Activated CD4-positive, alpha-beta T cell treated with anti-CD3 and anti-CD28 coated beads, Interleukin-2, amount 50 U/mL, for 24 hours (primary cell): ENCODE measurements at places on chromosomes 16 and 17.

DNA sequence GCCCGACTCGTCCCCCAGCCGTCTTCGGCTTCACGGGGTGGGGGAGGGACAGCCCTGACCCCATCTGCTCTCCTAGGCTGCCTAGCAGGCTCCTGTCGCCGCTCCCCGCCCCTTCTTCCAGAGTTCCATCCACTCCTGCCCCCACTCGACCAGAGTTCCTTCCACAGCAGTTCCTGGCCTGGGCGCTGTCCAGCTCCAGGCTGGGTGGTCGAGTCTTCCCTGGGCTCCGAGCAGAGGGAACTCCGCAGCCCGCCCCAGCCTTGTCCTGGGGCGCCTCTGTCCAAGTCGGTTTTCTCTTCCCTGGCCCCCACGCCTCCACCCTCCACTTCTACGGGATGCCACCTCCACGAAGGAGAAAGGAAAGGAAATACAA is 1.4 kb downstream of the PYY start:
- no peak for DNase-seq

- DNase-seq = no peak
Measured at GRCh38 chr16:81637336-81638235, 141.5 kb upstream of the PLCG2 start.

DNA sequence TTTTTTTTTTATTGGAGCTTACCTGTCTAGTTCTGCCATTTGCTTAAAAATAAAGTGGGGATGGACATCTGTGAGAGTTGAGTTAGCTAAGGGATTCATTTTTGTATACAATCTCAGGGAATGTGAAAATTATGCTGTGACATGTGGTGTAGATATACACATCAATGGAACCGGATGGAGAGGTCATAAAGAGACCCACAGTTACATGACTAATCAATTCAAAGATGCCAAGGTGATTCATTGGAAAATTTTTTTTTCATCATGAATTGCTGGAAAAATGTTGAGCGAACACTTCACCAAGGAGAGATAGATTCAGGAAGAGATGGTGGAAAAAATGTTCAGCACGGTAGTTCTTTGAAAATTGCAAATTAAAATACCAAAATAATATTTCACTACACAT is 605.4 kb upstream of the KIF2B start:
- no peak for DNase-seq

DNA sequence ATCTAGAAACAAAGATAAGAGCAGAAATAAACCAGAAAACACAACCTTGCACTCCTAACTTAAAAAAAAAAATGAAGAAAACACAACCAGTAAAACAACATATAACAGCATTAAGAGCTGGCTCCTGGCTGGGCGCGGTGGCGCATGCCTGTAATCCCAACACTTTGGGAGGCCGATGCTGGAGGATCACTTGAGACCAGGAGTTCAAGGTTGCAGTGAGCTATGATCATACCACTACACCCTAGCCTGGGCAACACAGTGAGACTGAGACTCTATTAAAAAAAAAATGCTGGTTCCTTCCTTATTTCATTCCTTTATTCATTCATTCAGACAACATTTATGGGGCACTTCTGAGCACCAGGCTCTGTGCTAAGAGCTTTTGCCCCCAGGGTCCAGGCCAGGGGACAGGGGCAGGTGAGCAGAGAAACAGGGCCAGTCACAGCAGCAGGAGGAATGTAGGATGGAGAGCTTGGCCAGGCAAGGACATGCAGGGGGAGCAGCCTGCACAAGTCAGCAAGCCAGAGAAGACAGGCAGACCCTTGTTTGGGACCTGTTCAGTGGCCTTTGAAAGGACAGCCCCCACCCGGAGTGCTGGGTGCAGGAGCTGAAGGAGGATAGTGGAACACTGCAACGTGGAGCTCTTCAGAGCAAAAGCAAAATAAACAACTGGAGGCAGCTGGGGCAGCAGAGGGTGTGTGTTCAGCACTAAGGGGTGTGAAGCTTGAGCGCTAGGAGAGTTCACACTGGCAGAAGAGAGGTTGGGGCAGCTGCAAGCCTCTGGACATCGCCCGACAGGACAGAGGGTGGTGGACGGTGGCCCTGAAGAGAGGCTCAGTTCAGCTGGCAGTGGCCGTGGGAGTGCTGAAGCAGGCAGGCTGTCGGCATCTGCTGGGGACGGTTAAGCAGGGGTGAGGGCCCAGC is 2.6 kb downstream of the STH start:
- DNase-seq = no peak

GRCh38 chr16:87201052-87201451 is 116.1 kb downstream of the C16orf95 start:
- no peak for DNase-seq

DNA sequence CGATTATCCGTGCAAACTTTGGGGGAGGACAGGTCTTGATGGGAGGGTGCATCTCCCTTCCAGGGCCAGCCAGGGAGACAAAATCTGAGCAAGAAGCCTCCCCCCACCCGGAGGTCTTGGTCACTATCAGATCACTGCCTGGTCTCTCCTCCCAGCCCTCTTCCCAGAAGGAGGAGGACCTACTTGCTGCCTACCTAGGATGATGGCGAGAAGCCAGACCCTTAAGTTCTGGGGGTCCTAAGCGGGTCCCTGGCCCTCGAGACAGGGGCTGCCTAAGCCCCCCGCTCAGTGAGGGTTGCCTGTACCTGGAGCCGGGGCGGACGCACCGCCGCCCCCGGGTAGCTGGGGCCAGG is 4.6 kb downstream of the TSPOAP1 start:
- DNase-seq = no peak

DNA sequence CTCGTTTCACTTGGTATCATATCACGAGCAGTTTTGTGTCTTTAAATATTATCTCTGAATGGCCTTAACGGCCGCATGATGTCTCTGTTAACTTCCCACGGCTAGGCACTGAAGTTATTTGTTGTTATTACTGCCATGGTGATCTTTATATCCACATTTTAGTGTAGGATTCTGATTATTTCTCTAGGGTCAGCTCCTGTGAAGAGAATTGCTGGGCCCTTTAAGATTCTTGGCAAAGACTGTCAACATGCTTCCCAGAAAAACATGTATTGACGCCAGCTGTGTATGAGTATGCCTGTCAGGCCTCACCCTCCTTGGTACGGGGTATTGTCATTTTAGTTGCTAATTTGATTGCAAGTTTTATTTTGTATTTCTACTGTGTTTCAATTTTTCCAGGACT is 263.5 kb downstream of the SNX29 start:
- DNase-seq = no peak

DNA sequence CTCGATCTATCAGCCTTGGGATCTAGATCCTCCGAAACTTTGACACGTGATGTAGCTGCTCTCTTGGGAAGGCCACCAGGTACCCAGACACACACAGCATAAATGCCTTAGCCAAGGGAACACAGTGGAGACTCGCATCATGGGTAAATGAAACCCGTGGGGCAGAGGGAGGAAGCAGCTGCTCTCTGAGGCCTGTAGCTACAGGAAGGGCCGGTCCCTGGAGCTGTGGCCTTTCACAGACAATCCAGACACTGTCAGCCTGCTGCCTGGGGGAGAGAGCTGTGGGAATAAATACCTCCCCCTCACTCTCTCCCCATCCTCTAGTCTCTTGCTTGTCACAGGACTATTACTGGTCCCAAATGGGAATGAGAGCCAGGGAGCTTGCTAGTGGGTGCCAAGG is 351.2 kb downstream of the UTP18 start:
- DNase-seq = no peak

- DNase-seq = no peak
Measured at GRCh38 chr17:50255766-50256635, 18.3 kb upstream of the TMEM92 start.

DNA sequence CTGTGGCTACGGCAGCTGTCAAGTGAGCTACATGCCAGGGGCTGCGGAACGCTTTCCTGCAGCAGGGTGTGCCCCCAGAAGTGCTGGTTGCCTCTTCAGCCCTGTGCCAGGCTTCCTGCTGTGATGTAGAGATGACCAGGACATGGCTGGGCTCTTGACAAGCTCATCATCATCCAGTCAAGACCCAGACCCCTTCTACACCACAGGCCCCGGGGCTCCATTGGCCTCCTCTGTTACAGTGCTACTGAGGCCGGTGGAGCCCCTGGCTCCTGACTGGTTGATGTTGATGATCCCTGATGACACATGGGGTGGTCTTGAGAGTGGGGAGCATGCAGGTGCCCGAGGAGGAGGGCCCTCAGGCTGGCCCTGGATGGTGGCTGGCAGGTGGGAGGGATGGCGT is 50.1 kb downstream of the B9D1 start:
- no peak for DNase-seq

- no peak for DNase-seq
Measured at GRCh38 chr17:12548558-12548957, 117.1 kb upstream of the MYOCD start.

GRCh38 chr17:35423761-35424160 is 8.5 kb downstream of the SLFN12 start:
- DNase-seq = no peak
